NCI-H1105 treated with DMSO at 0.1 percent for 48 hours (cell line): ENCODE measurements at places on chromosomes 3 and 15.

- DNase-seq, result no peak
These were observed 79.5 kb downstream of the IMPG2 start for GRCh38 chr3:101240719-101241399.

GRCh38 chr3:170829546-170830272 lies 40.3 kb downstream of the RPL22L1 start:
- DNase-seq, result no peak

DNA sequence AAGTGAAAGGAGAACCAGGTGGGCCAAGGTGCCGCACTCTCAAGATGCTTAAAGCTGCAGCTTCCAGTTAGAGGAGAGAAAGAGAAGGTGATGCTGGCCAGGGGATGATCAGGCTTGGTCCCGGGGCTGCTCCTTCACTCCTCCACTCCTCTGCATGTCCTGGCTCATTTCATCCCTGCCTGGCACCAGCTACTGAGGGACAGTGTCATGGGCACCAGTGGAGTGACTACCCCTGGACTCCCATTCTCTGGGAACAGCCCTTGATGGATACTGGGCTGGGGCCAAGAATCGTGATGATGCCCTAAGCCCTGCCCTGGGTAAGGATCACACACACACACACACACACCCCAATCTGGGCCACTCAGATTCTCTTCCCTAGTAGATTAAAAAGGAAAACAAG lies 243.7 kb downstream of the UACA start:
- DNase-seq, result no peak

- DNase-seq, result no peak
These were observed 188.5 kb upstream of the LRRN1 start for GRCh38 chr3:3610581-3611298.

- DNase-seq, result no peak
These were observed 933 bp downstream of the DZIP1L start for GRCh38 chr3:138114431-138114918.

GRCh38 chr3:146052791-146053310 lies 108.1 kb downstream of the PLOD2 start:
- no peak for DNase-seq

DNA sequence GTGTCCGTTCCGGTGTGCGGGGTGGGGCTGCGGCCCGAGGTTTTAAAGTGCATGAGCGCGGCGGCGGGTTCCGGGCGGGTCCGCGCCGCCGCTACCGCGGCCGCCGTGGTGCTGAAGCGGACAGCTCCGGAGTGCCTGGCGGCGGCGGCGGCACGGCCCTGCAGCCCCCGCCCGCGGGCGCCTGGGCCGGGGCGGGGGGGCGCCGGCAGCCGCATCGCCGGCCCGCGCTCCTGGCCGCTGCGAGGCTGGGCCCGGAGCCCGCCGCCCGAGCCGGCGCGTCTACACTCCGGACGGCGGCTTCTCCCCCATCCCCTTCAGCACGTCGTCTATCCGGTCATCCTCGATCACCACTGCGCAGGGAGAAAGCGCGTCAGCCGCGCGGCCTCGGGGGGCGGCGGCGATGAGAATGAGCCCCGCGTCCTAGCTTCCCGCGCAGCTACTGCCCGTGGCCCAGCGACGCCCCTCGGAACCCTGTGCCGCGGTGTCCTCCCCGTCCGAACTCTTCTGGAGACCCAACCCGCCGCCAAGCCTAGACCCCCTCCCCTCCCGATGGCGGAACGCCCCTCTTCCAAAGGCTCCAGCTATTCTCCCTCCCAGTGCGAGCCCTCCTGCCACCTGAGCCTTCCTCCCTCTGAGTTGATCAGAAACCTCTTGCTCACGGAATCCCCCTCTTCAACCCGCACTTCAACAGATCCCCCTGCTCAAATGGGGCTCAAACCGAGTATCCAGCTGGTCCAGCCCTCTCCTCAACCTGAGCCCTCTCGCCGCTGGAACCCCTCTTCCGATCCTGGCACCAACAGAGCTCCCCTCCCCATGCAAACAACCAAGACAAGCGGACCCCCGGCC lies 1.3 kb downstream of the CAMK2N2 start:
- DNase-seq, result peak; percentile 53

DNA sequence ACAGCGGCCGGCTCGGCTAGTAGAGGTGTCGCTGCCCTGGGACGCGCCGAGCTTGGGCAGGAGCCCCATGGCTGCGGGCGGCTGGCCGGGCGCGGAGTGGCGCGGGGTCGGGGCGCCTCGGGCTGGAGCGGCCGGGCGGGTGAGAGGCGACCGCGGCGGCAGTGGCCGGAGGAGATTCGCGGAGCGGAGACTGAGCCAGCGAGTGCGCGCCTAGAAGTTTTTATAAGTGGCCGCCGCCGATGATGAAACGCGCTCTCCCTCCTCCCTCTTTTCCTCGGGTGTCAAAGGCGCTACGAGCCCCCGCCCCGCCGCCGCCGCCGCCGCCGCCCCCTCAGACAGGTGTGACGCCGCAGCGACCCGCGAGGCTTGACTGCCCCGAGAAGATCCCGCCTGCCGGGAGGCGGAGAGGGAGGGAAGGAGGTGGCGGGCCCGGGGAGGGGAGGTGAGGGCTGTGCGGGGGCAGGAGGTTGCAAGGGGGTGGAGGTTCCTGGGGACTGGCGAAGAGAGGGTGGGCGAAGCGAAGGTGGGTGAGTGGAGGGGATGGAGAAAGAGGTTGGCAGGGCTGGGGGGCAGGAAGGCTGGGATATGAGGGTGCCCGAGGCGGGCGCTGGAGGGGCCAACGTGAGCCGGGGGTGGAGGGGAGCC lies at the start of gene SLCO2A1:
Gene SLCO2A1, minus strand, starts transcription at position 192 of the 645 bp plus-strand sequence. Its CDS starts 123 bp downstream, at position 69.
- peak; percentile 79 for DNase-seq

GRCh38 chr15:84648539-84648938 lies 5.5 kb downstream of the WDR73 start:
- no peak for DNase-seq

DNA sequence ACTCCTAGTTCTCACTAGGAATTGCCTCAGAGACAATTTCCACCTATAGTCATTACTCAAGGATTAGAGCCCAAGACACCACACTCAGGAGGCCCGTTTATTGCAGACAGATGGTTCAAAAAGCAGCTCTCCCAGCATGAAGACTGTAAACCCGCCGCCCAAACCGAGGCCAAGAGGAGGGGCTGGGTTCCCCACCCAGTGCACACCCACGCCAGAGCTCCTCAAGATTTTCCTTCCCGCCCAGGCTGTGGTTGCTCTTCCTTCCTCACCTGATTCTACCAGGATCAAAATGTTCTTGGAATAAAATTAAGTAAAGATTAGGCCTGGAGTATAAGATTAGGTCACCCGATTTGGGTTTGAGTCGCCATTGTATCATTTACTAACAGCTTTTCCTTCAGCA lies 364.4 kb downstream of the MECOM start:
- DNase-seq, result no peak

DNA sequence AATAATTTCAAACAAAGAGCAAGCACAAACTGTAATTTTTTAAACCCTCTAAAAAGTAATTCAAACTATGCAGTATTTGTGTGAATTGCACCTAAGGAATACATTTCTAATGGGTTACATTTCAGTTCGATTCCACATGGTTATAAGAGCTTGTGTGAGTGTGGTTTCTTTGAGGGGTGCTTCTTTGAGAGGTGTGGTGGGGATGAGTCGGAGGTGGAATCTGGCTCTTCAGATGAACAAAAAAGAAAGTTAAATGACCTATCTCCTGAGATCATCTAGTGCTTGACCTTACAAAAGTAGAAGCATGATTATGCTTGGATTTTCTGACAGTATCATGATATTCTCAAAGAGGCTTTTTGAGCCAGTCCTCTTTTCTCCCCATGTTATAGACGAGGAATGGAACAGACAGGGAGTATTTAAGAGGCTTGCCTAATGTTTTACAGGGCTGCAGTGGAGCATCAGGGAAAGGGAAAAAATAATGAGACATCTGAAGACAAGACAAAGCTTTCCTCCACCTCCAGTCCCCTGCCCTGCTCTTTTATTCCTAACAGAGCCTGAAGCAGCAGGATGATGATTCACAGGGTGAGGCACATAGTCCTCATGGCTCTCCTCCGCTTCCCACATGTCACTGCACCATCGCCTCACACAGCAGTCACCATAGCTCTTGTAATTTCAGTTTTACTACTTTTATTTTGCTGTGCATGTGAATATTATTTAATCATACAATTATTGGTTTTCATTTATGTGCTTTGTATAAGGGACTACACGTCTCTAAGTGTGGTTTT lies 82.0 kb downstream of the LYSMD4 start:
- DNase-seq, result no peak

DNA sequence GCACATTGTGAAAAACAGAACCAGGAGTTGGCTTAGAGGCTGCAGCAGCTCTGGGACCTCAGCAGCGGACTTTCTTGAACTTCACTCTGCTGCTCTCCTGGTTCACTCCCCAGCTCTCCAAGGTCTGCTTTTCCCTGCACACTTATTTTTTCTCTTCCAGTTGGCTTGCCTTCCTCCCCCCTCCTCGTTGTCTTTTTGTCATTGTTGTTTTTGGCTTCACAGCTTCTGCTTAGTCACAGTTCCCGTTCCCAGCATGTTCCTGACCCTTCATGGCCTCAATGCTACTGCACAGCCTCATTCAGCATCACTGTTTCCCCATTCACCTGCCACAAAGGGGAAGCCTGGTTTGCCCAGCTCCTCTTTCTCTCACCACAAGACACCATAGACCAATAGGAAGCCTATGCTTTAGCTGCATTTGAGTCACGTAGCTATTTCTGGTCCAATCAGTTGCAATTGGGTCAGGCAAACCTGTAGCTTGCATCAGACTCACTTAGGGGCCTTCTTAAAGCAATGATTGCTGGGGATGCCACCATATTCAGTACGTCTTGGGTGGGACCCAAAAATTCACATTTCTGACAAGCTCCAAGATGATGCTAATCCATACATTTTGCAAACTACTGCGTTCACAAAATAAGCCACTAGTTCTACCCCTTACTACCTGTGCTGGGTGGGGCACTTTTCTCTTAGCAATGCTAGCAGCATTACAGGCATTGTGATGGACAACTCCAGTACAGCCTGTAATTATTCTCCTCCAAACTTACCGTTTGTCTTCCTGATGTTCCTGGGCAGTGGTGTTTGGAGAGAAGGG lies 7.8 kb upstream of the SUMF1 start:
- no peak for DNase-seq

DNA sequence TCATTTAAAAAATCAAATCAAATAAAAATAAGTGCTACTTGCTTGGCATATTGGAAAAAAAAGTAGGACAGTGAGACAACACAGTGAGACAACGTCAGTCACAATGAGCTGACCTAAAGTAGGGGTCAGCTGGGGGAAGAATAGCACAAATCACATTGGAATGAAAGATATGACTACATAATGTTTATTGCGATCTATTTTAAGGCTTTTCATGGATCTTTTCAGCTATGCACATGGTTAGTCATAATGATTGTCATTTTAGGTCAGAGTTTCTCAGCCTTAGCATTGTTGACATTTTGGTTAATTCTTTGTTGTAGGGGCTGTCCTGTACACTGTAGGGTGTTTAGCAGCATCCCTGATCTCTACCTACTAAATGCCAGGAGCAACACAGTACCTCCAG lies 44.5 kb downstream of the CMSS1 start:
- no peak for DNase-seq

- peak; percentile 51 for DNase-seq
These were observed at the start of gene FAM219B for GRCh38 chr15:74906450-74907162. Gene FAM219B, minus strand, starts transcription at chr15:74906851. Its CDS starts 51 bp downstream, at chr15:74906800.

GRCh38 chr3:126137490-126138130 lies 42.8 kb downstream of the ALDH1L1 start:
- no peak for DNase-seq

GRCh38 chr3:16294844-16295243 lies 29.8 kb downstream of the OXNAD1 start:
- no peak for DNase-seq

DNA sequence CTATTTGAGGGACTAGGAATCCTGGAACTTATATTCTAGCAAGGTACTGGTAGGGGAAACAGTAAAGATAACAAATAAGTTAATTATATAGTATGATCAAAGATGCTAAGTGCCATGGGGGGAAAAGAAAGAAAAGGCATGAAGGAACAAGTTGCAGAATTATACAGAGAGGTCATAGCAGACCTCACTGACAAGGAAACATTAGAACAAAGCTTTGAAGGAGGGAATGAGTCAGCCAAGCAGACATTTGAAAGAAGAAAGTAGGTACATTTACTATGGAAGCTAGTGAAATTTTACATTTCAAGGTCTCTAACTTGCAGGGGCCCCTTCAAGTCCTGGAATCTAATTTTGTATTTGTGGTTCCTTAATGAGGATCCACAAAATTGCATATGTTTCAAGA lies 57.2 kb upstream of the TIPARP start:
- DNase-seq, result no peak

DNA sequence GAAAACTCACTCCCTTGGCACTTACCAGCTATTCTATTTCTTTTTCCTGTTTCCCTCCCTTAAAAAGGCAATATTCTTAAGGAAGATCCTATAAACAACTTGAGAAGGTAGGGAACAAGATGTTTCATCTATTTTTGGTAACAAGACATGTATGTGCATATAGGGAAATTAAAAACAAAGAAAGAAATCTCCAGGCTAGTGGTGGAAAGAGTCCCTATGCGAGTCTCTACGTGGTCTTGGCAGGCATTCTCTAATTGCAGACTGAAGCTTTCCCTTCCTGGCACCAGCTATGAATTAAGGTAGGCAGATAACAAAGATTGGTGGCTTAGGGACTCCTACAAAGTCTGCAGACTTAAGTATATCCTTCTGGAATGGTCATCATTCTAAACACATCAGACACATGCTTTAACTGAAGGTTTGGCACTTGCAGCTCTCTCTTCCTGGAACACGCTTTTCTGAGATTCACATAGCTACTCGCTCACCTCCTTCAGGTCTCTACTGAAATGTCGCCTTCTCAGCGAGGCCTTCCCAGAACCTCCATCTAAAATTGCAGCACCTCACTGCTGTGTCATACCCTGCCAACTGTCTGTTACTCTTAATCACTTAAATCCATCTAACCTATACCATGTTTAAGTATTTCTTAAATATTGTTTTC lies 336.0 kb downstream of the VGLL3 start:
- no peak for DNase-seq

DNA sequence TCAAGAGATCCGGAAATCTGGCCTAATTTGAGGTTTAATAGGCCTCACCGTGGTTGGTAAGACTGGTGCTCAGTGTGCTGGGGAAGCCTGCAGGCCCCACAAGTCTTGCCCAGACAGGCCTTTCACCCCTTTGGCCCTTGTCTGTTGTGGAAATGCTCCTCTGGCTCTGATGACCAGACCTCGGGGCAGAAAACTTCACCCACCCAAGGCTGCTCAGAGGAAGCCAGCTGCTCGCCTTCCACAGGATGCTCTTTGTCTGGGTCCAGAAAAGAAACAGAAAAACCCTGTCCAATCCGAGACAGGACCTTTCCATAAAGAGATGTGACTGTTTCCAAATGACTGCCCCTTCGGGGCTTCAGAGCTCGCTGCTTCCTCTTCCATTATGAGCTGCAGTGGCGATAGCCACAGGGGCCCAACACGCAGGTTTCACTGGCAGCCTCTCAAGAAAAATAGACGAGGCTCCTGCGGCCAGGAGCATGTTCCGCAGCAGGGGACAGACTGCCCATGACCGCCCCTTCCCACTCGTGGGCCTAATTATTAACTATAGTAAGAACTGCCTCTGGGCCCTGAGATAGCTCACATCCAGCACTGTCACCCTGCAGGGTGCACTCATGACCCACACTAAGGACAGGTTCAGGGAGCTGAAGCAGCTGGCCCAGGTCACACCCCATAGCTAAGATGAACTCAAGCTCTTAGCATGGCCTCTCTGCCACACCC lies 6.8 kb upstream of the SNX22 start:
- DNase-seq, result no peak

GRCh38 chr3:71240034-71240433 lies 343.5 kb downstream of the FOXP1 start:
- DNase-seq, result no peak
